Activated CD4-positive, alpha-beta T cell treated with anti-CD3 and anti-CD28 coated beads, Interleukin-2, amount 50 U/mL, for 48 hours (primary cell): ENCODE measurements at places on chromosomes 3 and 15.

DNA sequence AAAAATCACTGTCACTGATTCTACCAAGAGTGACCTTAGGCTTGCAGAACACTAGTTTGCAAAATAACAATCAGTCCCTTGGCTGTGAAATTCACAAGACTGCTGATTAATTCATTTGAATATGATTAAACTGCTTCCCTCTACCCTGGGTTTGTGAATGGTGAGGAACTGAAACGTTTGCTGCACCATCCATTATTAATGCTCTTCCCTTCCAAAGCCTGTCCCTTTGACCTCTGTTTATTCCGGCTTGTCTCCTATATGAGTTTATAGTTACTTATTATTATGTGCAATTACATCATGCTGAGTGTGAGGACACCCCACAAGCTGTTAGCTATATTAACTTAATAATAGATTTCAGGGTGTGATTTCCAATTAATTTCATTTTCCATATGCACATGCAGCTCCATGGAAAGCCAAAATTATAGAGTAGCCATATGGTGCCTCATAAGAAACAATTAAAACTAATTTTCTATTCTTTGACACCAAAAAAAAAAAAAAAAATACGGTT is 96.5 kb downstream of the SUCLG2 start:
- DNase-seq, result no peak

- no peak for DNase-seq
These were observed 12.4 kb downstream of the DNASE1L3 start for GRCh38 chr3:58198362-58198761.

GRCh38 chr15:71532994-71533393 is 277.4 kb upstream of the NR2E3 start:
- DNase-seq, result peak; percentile 4

GRCh38 chr3:69203631-69204314 is 81.4 kb upstream of the LMOD3 start:
- DNase-seq, result no peak

DNA sequence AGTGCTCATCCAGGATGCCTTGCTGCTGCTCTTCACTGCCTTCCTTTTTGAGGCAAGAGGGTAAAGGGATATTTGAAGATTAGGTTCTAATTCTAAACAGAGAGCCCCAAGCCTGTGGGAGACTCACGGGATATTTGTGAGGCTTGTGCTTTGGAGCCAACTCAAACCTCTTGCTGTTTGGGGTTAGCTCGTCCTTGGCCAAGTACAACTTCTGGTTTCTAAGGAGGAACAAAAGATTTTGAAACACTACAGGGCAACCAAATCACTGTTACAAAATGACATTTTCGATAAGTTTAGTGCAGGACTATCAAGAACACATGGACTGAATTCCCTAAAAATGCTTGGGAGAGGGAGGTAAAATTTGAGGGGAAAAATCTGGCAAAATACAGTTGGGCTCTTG is 190.2 kb downstream of the RORA start:
- no peak for DNase-seq

- DNase-seq, result no peak
These were observed 268.8 kb downstream of the ZBTB20 start for GRCh38 chr3:114878114-114878839.

GRCh38 chr3:124558991-124559845 is 171.0 kb upstream of the UMPS start:
- DNase-seq, result no peak

GRCh38 chr3:39104961-39105686 is 2.3 kb downstream of the GORASP1 start:
- DNase-seq, result no peak

- DNase-seq, result no peak
These were observed 11.0 kb downstream of the PRKCD start for GRCh38 chr3:53171827-53172505.

- no peak for DNase-seq
These were observed 13.6 kb upstream of the ONECUT1 start for GRCh38 chr15:52803467-52804306.

DNA sequence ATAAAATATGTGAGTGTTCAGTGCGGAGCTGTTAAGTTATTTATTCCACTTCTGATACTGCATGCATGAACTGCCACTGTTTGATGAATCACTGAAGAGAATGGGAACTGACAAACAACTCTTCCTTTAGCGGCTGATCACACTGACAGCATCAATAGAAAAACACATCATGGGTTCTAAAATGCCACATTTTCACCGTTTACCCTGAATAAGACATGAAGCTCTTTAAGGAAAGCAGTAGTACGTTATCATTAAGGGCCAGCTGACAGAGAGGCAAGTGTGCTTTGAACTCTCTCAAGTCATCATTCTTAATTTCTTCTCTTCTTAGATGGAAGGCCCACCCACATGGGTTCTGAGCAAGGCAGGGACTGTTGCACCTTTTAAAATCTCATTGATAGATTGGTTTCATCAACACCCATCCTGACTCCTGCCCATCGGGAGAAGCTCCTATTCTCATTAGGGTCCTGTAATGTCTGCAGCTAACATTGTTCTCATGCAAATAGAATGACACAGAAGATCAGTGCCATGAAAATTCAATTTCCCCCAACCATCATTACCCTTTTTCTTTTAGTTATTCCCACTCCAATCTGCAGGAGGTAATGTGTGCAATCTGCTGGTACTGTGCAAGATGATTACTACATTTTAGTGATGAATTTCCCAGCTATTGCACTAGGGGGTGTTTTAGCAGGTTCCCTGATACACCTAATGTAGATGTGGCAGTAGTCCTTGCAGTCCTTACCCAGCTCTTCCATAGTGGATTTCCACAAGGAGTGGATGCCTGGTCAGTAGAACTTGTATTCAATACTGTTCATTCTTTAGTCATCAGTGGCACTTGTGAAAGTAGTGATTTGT is 119.1 kb downstream of the ROBO2 start:
- no peak for DNase-seq

DNA sequence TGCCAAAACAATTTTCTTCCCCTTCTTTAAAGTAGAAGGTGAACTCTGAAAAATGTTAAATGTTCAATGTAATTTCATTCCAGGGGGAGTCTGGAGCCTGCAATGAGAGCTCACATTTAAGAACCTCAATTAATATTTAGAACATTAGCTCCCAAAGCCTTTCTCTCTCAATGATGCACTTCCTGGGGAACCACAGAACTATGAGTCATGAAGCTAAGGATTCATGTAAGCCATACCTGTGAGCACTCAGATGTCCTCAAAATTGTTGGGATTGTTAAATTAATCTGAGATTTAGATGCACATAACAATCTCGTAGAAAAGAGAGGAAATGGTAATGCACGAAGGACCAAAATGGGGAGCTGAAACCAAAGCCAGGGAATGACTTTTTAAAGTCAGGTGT is 244.2 kb upstream of the LRIG1 start:
- no peak for DNase-seq

GRCh38 chr3:194532591-194532990 is 45.8 kb upstream of the ATP13A3 start:
- no peak for DNase-seq

DNA sequence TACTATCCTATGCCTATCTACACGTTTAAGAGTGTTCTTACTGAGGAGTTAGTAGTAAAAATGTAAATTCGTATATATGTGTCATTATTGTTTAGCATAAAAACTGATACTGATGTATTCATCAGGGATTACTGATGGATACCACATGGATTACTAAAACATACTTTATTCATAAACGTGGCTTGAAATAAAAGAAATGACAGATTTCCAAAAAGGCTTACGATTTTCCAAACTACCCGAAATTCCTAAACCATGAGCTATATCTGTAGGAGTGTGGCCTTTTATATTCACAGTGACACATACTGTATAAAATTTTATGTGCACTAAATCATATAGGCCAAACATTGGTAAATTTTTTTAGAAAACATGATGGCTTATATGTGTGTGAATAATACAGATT is 6.9 kb downstream of the TSC22D2 start:
- DNase-seq, result no peak

DNA sequence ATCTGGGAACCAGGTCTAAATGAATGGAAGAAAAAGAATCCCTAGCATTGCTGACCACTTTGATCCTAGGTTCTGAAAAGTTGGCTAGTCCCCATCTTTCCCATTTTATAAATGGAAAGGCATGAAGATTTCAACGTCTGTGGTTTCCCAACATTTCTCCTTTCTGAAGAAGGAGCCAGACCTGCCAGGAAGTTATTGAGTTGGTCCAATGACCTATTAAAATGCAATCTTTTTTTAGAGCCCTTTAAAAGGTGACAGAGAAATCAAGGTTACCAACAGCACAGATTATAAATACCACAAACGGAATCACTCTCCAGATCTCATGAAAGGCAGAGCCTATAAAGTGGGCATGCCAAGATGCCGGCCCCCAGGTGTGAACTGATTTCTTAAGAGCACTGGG is 505.6 kb upstream of the THBS1 start:
- no peak for DNase-seq

- DNase-seq, result no peak
These were observed 76.2 kb upstream of the C2CD4B start for GRCh38 chr15:62241135-62241770.

- DNase-seq, result no peak
These were observed 28.1 kb upstream of the CYP11A1 start for GRCh38 chr15:74395319-74396145.

DNA sequence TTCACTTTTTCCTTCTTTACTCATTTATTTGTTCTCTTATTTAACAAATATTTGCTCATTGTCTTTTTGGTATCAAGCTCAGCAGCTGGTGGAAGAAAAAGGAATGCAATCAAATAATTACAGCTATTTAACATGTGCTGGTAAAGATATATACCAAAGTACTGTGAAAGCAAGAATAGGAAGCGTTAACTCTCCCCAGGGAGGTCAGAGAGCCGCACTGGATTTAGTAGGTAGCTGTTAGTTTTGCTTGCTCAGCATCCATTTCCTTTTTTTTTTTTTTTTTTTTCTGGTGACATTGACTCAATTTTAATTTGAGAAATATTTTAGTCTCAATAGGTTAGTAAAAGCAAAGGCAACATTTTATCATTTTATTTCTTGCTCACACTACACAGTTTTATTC is 308.5 kb upstream of the MDFIC2 start:
- DNase-seq, result no peak

DNA sequence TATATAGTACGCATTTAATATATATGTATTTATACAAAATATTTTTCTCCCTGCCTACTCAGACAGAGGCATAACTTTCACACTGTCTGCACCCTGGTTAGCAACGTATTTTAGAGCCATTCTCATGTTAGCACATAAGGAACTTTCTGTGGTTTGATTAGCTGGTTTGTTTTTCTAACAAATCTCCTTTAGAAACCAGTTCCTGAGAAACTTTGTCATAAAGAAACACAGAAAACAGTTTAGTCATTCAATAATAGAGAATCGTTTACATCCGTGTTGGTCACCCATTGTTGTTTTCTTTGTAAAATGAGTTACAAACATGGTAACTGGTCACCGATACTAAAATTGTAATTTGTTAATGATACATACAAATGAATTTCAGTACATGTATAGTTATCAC is 5.9 kb upstream of the NGRN start:
- DNase-seq, result no peak
